ENCODE measurements at places on chromosomes 2 and 18.

GRCh38 chr2:186868344-186868743 is 19.4 kb upstream of the ZSWIM2 start:
- no peak for DNase-seq

- DNase-seq: no peak
Measured at GRCh38 chr2:160652236-160652635, 158.6 kb upstream of the RBMS1 start.

- DNase-seq: no peak
Measured at GRCh38 chr2:70830366-70830765, 5.2 kb downstream of the CD207 start.

DNA sequence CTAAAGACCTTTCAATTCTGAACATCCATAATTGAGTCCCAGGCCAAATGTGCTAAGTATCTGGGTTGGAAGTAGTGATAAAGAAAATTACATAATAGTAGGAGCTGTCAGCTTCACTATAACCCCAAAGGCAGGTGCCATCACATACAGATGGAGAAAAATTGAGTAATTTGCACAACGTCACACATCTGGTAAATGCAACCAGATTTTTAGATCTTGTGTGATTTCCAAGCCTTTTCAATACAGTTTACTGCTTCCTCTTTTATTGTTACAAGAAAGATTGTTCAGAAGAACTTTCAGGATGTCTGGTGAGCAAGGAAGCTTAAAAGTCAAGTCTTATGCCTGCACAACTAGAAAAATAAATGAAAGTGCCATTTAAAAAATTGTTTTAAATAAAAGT is 62.3 kb downstream of the UBE2E3 start:
- no peak for DNase-seq

DNA sequence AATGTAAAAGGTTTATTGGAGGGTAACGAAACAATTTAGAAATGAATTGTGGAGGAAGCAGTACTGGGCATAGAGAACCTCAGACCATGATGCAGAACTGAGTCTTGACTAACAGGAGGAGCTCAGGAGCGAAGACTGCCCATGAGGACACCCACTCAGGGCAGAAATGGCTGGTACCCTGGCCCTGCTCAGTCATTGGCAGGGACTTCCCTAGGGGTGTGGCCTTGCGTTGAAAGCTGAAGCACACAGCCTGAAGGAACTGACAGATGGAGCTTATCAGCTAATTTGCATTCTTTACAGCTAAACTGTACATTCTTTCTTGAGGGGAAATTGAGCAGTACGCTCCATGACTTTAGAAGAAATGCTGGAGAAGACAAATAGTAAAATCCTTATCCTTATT is 57.1 kb downstream of the PDK1 start:
- no peak for DNase-seq

DNA sequence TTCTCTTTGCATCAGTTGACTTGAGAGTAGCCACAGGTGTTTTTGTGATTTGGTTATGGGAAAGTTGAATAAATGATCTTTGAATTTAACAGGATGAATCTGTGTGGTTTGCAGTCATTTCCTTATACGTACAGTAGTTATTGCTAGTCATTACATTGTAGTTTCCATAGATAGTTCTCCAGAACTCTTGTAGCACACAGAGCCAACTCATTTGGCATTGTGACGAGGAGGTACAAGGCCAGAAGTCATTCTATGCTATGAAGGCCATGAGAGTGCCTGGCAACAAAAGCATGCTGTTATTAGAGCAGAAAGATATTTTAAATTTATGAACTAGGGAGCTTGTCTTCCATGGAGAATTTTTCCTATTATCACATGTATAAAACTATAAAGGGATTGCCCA is 973.0 kb upstream of the CHAC2 start:
- no peak for DNase-seq

GRCh38 chr2:190119923-190120590 is 57.5 kb upstream of the MSTN start:
- DNase-seq: no peak
